CD4-positive, alpha-beta T cell treated with Interleukin-12 subunit alpha and Interleukin-12 subunit beta, for 1 hour (primary cell): ENCODE measurements at places on chromosomes 5 and 9.

DNA sequence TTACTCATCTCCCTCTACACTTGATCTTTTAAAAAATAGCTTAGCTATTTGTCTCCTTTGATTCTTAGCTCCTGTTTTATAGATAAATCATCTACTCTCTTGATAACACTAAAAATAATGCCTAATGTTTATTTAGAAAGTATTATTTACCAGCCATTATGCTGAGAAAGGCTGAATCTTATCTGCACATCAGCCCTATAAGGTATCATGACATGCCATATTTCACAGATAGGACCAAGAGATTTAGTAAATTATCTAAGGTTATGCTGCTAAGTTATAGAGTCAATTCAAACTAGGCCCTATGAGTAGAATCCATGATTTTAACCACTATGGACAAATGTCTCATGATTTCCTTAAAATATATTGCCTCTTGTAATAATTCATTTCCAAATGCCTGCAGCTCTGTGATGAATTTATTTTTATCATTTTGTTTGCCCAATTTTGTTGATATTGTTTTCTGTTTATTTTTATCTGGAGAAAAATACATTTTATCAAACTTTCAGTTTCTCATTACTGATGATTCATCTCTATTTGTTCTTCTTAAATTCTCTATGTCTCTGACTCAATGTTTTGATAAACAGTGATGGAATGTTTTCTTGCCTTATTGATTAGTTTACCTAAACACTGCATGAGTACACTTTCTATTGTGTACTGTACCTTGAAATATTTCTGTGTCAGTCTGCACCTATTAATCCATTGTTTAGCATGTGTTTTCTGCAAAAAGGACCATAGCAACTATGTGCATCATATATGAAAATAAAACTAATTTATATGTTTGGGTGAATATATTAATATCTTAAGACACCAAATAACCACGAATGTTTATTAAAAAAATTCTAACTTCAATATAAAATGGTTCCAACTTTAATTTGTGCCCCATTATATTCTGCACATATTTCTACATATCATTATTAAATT lies 300.8 kb downstream of the CDH9 start:
- DNase-seq = no peak

DNA sequence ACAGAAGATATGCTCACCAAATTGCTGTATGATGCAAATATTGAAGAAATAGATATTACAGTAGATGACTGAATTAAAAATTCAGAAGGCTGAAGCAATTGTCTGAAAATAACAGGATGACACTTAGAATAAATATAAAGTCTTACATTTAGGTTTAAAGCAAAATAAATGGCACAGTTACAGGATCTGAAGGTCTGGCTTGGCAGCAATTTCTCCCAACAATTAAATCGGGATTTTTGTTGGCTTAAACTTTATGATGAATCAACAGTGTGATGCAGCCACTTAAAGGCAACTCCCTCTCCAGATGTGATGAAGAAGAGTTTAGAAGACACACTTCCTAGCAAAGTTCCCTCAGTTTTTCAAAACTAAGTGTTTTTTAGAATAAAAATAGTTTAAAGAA lies 80.5 kb downstream of the NREP start:
- no peak for DNase-seq

DNA sequence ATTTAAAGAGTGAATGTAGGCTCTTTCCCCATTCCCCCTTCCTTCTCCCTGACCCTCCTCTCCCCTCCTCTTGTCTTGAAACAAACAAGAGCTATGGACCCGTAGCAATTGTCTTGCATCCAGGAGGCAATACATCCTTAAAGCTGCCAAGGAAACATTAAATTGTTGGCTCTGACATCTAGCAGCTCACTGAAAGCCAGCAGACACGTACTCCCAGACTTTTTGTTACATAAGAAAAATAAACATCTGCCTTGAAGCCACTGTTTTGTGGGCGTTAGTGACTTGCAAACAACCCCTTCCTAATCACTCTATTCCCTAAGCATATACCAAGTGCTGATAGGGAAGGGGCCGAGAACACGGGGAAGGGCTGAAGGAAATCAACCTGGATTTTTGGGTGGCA lies 8.6 kb downstream of the SLC45A2 start:
- DNase-seq = no peak

DNA sequence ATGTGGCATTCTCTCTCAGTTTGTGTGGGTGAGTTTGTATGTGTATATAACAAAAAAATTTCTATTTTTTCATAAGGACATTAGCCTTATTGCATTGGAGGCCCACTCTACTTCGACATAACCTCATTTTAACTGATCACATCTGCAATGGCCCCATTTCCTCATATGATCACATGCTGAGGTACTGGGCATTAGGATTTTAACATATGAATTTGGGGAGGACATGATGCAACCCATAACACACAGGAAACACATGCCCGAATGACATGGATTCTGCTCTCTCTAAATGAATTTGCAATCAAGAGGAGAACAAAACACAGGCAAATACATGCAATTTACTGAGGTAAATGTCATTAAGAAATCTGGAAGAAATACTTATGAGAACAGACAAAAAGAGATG lies 92.1 kb upstream of the COX7C start:
- DNase-seq = no peak

GRCh38 chr5:144209361-144209760 lies 38.7 kb downstream of the KCTD16 start:
- DNase-seq = no peak

GRCh38 chr9:133787754-133788025 lies 49.5 kb upstream of the SARDH start:
- DNase-seq = no peak

- no peak for DNase-seq
Measured at GRCh38 chr9:34526026-34526425, 3.2 kb upstream of the ENHO start.

- DNase-seq = peak; percentile 35
Measured at GRCh38 chr9:95726756-95727155, 148.7 kb upstream of the ERCC6L2 start.

GRCh38 chr9:77176106-77176505 lies 1.2 kb upstream of the VPS13A start:
- no peak for DNase-seq

DNA sequence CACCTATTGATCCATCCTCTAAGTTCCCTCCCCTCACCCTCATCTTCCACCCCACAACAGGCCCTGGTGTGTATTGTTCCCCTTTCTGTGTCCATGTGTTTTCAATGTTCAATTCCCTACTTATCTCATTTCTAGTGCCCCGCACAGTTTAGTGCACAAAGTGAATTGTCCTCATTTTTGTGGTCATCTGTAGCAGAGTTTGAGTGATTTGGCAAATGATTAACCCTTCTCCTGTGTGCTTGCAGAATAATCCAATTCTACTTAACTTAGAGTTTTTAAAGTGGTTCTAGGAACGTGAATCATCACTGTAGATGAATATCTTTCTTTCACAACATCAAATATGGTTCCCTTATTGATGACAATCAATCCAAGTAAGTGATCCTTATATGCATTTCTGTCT lies 6.3 kb upstream of the HAPLN1 start:
- no peak for DNase-seq

GRCh38 chr9:127132375-127132774 lies 9.9 kb upstream of the ANGPTL2 start:
- no peak for DNase-seq

DNA sequence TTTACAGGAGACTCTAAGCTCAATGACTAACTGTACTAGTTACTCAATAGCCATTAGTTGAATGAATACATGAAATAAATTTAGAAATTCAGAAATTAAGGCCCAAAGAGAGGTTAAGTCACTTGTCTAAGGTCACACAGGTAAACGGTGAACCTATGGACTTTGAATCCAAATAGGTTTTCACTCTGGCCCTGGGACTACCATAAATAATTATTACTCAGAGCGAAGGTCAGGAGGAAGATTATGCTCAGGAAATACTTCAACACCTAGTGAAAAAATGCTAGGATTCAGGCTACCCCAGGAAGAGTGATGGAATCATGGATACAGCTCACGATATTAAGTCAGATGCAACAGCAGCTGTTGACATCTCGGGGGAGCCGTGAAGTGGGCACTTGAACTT lies 417.4 kb downstream of the GABRG2 start:
- no peak for DNase-seq

DNA sequence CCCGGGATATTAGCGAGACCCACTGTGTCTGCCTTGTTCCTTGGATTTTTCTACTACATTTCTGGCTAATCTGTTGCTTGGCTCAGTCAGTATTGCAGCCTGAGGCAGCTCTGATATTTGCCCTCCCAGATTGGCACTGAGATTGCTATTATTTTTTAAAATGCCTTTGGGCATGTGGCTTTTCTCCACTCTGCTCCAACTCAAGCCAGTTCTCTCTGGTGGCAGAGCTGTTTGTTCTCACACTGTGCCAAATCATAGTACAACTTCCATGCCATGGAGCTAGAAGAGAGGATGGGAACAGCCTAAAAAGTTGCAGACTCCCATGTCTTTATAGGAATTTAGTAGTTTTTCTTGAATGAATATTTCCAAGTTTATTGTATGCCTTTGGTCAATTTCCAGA lies 155.9 kb upstream of the ATP10B start:
- no peak for DNase-seq

DNA sequence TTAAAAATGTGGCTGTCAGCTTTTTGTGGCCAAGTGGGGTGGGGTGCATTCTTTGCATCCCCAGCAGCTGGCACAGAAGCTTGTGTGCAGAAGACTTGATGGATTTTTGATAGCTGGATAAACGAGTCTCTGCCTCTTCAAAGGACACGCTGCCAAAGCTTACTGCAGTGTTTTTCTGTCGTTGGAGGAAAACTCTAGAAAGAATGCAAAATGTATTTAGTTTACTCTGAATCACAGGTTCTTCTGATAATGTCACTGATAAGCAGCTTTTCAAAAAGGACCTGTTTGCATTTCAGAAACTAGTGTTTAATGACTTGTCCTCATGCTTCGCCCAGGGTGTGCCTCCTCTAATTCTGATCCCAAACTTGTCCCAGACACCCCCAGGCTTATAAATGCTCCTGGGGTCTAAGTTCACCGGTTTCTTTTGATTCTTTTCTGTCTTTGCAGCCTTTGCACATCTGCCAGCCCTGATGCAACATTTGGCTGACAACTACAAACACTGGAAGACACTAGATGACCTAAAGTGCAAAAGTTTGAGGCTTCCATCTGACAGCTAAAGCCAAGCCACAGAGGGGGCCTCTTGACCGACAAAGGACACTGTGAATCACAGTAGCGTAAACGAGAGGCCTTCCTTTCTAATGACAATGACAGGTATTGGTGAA lies 66.0 kb downstream of the WDR41 start:
- no peak for DNase-seq

DNA sequence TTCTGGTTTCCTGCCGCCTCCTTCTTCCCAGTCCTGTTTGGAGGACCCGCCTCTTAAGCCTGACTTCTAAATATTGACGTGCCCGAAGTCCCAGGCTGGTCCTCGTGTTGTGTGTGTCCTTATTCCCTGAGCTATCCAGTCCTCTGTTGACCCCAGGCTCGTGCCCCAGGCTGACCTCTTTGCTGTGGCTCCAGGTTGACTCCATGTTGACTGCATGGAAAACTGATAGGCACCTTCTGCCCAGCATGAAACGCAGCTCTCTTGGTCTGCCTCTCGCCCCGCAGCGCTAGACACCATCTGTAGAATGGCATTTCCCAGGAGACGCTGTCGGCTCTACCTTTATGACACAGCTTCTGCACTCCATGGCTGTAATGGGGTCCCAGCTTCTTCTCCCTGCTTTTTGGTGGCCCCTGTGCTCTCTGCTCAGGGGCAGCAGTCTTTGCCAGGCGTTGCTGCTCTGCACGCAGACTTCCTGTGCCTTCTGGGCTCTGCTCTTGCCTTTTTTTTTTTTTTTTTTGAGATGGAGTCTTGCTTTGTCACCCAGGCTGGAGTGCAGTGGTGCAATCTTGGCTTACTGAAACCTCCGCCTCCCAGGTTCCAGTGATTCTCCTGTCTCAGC lies 28.4 kb downstream of the EHMT1 start:
- DNase-seq = no peak

GRCh38 chr5:76845890-76846289 lies 3.9 kb upstream of the S100Z start:
- no peak for DNase-seq
